ENCODE measurements at places on chromosomes 1 and 21.

DNA sequence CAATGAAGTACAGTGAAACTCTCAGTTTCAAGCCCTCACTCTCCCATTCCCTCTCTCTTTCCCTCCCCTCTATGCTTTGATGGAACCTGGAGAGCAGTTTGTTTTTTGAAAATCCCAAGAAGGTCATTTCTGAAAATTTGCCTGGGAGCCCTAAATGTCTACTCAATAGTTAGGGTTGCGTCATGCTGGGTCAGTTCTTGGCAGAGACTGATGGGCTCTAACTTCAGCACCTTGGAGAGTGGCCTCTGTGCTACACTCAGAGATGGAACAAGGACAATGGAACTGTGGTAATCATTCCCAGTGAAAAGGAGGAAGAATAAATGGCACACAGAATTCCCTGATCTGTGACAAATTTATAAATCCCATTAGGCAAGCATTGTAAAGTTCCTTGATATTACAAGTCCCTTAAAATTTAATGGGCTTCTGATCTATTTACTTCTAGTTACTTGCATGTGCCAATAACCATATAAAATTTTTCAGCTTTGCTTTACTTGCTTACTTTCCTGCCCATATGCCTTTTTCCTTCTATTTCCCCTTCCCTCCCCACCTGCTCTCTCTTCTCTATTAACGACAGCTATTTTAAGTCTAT is 182.9 kb upstream of the KCND3 start:
- DNase-seq, result no peak

DNA sequence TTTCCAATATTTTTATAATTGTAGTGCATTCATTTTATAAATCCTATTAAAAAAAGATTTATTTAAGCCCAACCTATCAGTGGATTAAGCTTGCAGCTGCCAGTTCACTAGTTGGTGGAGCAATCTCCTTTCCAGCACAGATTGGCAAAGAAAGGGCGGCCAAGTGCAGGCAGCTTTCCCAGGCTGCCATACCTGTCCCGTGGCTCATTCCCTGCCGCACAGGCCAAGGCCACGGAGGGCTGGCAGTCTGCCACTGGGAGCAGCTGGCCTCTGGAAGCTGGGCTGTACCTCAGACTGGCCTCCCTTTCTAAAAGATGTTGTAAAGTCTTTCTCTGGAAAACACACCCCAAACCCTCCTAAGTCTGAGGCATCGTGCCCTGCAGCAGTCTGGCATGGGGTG is 74.2 kb downstream of the SIM2 start:
- DNase-seq, result no peak

GRCh38 chr1:89351597-89352311 is 12.1 kb upstream of the GBP6 start:
- DNase-seq, result no peak

DNA sequence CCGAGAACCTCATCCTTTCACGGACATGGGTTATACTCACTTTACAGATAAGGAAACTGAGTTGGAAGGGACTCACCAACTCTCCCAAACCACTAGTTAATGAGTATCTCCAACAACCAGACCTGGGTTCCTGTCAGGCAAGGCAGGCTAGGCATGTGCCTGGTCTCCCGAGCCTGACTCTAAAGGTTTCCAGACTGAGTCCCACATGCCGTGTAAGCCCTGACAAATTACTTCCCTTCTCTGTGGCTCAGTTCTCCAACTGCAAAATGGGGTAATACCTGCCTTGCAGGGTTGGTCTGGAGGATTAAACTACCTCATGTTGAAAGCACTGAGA is 34.3 kb downstream of the SSBP3 start:
- DNase-seq, result no peak

DNA sequence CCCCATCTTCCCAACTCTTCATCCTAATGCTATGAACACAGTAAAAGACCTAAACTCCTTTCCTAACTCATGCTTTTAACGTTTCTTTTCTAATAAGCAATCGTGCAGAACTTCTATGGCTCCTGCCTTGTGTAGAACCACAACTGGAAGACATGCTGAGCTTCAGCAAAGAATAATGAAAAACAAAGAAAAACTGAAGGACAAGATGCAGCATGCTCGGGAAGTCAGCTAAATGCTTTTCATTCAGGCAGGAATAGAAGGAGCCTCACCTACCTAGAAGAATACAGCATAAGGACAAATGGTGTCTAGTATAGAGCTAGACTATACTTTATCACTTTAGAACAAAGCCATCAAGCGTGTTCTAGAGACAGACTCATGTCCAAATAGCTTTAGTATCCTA is 45.9 kb downstream of the LUZP1 start:
- DNase-seq, result no peak
